NCI-H748 treated with DMSO at 0.1 percent for 48 hours (cell line): ENCODE measurements at places on chromosomes 2 and 18.

- DNase-seq = no peak
Observed at GRCh38 chr2:1688161-1688560, 56.2 kb downstream of the PXDN start.

- peak; percentile 38 for DNase-seq
Observed at GRCh38 chr2:232523682-232524597, 2.0 kb upstream of the CHRND start.

GRCh38 chr18:7568426-7568825, 1.3 kb downstream of the PTPRM start:
- no peak for DNase-seq

DNA sequence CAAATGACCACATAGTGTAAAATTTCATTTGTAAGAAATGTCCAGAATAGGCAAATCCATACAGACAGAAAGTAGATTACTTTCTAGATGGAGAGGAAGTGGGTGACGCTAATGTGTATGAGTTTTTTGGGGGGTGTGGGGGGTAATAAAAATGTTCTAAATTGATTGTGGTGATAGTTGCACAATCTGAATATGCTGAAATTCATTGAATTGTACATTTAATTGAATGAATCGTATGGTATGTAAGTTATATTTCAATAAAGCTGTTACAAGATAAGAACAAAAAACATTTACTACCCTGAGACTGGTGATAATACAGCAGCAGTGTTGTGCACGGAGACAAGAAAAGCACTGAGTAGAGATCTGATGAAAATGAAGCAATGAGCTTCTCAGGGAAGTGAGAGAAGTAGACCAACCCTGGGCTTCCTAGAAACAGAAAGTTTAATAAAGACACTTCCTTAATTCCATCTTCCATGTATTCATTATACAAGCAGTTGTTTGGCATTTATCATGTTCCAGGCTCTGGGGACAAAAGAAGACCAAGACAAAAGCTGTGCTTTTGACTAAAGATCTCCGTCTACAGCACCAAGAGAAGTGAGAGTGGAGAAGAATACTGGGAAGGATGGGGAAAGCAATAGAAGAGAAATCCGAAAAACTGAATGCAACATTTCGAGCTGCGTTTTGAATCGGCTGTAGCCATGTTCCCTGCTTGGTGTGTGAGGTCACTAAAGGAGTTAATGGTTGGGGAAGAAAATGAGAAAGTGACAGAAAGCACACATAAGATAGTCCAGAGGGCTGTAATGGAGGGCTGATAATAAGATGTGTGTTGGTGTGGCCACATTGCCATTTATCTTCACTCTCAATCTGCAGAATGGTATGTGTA, 1.8 kb upstream of the PDE11A start:
- DNase-seq = no peak

DNA sequence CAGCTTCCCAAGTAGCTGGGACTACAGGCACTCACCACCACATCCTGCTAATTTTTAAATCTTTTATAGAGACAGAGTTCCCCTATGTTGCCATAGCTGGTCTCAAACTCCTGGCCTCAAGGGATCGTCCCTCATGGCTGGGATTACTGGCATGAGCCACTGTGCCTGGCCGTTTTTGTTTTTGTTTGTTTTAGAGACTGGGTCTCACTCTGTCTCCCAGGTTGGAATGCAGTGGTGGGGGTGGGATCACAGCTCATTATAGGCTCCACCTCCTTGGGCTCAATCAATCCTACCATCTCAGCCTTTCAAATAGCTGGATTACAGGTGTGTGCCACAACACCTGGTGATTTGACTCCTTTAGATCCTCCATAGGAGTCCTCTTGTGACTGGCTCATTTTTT, 19.5 kb upstream of the ZDBF2 start:
- DNase-seq = no peak

DNA sequence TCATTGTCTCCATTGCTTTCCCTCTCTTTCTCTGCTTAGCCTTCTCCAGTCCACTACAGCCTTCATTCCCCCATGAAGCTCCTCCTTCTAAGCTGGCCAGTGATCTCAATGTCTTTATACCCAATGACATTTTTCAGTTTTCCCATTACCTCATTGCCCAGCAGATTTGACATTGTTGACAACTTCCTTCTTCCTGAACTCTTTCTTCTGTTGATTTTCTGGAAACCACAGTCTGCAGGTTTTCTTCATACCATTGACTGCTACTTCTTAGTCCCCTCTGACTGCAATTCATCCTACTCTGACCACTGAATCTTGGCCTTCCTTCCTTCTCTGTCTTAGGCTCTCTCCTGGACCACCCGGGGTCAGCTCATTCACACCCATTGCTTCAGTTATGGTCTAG, 22.9 kb upstream of the SPP2 start:
- no peak for DNase-seq

GRCh38 chr2:101341901-101342624, 33.6 kb upstream of the RNF149 start:
- peak; percentile 39 for DNase-seq

- no peak for DNase-seq
Observed at GRCh38 chr18:73908323-73908722, 239.3 kb downstream of the FBXO15 start.

- DNase-seq = no peak
Observed at GRCh38 chr18:13280070-13280795, 61.7 kb downstream of the LDLRAD4 start.

DNA sequence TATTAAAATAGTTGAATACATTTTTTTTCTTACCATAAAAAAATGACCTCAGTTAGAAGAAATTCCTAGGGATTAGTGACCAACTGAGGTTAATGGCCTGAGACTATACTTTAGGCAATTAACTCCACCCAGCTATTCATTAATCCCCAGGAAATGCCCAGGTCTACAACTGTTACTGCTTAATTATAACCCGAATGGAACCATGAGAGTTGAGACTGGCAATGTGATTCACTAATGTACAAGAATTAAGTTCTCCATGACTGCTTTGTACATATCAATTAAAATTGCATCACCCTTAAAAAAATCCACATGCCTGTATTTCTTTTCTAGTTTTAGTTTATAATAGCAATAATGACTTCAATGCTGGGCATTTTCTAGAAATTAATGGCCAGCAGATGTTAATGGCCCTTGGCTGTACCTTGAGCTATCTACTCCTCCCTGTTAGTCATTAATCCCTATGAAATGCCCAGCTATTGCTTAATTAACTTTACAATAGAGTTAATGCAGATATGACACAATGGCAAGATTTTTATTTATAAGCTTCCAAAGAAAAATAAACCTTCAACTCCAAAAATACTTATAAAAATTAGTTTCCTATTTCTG, 44.1 kb downstream of the ERBB4 start:
- DNase-seq = peak; percentile 47

GRCh38 chr2:235903782-235904584, 264.2 kb downstream of the GBX2 start:
- DNase-seq = no peak

- no peak for DNase-seq
Observed at GRCh38 chr2:233871432-233871831, 3.2 kb upstream of the MSL3B start.

DNA sequence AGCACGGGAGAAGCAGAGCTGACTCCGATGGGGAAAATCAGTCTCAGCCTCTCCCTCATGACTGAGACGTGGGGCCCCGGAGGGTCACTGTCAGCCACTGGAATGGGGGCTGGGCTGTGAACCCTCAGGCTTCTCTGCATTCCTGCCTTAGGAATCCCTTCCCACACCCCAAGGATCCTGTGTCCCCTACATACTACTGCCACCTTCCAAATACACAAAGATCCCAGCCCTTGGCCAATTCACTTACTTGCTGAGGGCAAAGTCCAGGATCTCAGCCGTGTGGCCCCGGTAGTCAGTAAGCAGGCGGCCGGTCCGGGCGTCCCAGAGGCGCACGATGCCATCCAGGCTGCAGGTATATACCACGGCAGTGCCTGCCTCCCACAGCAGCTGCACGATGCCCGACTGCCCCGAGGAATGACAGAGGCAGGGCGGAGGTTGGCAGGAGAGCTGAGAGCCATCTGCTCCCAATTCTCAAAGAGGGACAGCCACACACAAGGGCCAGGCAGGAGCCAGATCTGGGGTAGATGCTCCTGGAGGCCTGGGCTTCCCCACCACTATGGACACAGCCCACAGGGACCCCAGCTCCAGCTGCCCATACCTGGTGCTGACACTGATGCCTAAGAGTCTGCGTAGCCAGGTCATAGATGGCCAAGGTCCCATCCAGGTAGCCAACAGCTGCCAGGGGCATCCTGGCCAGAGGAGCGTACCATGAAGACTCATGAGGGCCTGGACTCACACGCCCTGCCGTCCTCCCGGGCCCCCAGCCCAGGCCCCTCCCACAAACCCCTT, 4.2 kb downstream of the GPBAR1 start:
- DNase-seq = no peak

GRCh38 chr18:50126471-50126870, 68.5 kb downstream of the MYO5B start:
- no peak for DNase-seq

DNA sequence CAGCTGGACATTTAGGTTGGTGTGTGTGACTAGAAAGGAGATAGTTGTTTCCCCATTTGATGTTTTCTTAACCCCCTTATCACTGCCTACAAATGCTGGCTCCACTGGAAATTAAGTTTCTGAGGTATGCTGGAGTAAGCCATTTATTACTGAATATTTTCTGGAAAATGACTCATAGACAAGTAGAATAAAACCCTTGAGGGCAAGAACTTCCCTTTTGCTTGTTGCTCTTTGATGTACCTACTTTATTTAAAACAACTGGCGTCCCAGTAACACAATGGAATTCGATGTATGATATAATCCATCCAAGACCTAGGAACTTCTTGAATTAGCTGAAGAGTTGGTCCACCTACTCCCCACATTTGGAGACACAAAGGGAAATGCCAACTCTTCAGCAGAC, 33.3 kb upstream of the SESTD1 start:
- DNase-seq = no peak

GRCh38 chr2:134108113-134108512, 145.8 kb upstream of the MGAT5 start:
- no peak for DNase-seq

DNA sequence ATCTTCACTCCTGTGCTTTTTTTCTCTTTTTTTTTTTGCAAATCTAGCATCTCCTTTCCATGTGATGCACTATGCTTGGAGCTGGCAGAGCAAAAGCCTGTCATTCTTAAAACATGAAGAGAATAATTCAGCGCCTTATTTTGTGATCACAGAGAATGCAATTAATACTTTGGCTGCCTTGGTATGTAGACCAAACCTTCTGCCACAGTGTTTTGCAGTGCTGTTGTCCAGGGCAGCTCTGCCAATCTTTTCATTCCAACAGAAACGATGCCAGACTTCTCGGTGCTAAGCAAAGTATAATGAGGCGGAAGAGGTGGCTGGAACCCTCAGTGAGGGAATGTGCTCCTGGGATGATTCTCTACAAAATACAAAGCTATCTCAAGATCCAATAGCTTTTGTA, 25.6 kb downstream of the BCL2 start:
- no peak for DNase-seq

- no peak for DNase-seq
Observed at GRCh38 chr2:101717071-101717845, 19.8 kb downstream of the MAP4K4 start.

GRCh38 chr2:221050020-221050795, 521.9 kb downstream of the EPHA4 start:
- DNase-seq = no peak

- no peak for DNase-seq
Observed at GRCh38 chr2:226256237-226256636, 543.4 kb downstream of the IRS1 start.

- DNase-seq = no peak
Observed at GRCh38 chr18:28519997-28520396, 343.1 kb upstream of the CDH2 start.

GRCh38 chr2:2325516-2325915, 5.6 kb downstream of the MYT1L start:
- DNase-seq = peak; percentile 97

- no peak for DNase-seq
Observed at GRCh38 chr2:98608962-98609604, 694 bp downstream of the UNC50 start.

GRCh38 chr2:29039718-29040480, 34.4 kb downstream of the PCARE start:
- no peak for DNase-seq

- no peak for DNase-seq
Observed at GRCh38 chr2:200662727-200663126, 76.9 kb downstream of the AOX1 start.

DNA sequence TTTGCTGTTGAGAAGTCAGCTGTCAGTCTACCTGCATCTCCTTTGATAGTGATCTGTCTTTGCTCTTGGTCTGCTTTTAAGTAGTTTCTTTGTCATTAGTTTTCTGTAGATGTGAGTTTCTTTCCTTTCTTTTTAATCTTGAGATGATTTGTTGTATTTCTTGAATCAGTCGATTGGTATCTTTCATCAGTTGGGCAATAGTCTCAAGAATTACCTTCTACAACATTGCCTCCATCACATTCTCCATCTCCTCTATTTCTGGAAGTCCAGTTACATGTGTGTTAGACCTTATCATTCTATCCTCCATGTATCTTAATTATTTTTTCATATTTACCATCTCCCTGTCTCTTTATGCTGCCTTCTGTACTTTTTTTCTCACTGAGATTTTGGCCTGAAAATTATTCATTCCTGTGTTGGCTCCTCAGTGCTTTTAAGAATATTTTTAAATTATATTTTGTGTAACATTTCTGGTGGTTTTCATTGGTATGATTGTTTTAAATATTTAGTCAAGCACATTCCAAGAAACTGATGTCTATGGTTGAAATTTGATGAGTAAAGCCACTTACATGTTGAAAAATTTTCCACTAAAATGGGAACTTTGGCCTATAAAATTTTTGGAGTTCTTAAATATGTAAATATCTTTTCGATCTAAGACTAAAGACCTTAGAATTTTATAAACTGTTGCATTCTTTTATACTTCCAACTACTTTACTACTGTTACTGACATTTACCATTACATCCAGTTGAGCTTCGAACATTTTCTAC, 239.5 kb upstream of the MGAT5 start:
- DNase-seq = no peak

GRCh38 chr2:141331127-141331526, 799.7 kb downstream of the LRP1B start:
- DNase-seq = no peak

DNA sequence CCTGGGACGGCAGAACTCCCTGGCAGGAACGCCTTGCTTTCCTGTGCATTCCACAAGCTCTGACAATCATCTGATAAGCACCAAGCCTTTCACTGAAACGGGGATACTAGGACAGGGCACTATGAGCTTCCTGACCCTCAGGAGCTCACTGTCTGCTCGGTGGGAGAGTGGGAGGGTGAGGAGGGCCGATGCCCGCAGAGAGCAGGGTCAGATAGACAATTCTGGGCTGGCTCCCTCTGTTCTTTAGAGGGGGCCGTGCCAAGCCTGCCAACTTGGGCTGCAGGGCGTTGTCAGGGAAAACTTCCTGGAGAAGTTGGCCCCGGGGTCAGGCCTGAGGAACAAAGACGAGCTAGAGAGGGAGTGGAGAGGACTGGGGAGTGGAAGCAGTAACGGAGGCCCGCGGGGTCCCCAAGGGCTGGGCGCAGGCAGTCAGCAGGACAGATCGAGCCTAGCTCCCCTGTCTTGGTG, 82.0 kb downstream of the CTAGE1 start:
- DNase-seq = no peak
